ENCODE measurements at places on chromosomes 5 and 9.
A peak's percentile ranks its signal among the peaks of the same experiment; 100 is the strongest.

GRCh38 chr5:161283296-161283695 lies 263.2 kb downstream of the GABRB2 start:
- DNase-seq: no peak

DNA sequence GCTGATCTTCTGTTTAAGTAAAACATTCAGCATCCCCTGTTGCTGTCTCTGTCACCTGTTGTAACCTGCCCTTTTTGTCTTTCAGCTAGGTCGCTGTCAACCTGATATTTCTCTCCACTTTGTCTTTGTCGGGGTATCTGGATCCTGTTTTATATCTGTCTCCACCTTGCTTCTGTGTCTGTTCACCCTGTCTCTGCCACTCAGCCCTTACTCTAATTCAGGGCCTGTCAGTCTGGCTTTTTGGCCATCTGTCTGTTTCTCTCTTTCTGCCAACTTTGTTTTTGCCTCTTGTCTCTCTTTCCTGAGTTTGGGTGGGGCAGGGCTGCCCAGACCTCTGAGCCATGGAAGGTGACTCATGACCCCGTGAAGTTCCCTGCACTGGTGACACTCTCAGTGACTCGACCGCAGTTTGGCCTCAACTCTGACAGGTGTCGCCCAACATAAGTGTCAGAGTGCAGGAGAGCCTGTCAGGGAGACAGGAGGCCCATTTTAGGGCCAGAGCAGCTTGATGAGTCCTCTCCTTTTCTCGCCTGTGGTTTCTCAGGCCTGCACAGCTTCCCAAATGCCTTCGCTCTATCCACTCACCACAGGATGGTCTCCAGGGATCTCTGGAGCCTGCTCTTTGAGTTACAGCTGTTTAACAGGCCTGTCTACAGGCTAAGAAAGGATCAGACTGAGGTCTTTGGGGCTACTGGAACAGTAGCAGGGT lies 868 bp downstream of the ZBTB43 start:
- DNase-seq: peak; percentile 54

GRCh38 chr5:139760066-139761056 lies 35.2 kb upstream of the PSD2 start:
- peak; percentile 80 for DNase-seq

GRCh38 chr5:100516285-100516684 lies 18.9 kb upstream of the FAM174A start:
- no peak for DNase-seq

DNA sequence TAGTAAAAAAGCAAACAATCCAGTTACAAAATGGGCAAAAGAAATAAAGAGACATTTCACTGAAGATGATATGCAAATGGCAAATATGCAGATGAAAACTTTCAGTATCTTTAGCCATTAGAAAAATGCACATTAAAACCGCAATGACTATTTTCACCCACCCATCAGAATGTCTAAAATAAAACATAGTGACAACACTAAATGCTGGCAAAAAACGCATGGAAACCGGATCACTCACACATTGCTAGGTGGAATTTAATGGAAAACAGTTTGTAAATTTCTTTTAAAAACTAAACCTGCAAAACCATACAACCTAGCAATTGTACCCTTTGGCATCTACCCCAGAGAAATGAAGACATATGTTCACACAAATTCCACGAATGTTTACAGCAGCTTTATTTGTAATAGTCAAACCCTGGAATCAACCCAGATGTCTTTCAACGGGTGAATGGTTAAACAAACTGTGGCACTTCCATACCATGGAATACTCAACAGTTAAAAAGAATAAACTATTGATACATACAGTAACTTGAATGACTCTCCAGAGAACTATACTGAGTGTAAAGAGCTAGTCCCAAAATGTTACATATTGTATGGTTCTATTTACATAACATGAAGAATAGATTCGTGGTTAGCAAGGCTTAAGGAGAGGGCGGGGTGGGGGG lies 17.2 kb upstream of the PAM start:
- DNase-seq: no peak

DNA sequence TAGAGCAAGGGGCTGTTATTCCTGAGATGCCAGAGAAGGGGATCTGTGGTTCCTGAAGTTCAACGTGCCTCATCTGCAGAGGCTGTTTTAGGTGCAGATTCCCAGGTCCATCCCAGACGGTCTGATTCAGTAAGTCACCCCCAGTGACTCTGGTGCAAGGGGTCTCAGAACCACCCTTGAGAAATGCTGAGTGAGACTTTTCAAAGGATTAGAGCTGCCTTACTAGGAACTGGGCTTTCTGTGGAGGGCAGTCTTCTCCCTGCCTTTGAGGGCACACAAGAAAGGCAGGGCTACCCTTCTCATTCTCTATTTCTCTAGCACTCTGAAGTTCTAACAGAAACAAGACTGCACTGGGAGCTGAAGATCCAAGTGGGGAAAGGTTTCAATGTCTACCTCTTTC lies 66.5 kb downstream of the FAM114A2 start:
- no peak for DNase-seq

- DNase-seq: peak; percentile 74
Observed at GRCh38 chr9:130243015-130243881, 22.3 kb upstream of the HMCN2 start.

GRCh38 chr5:133839721-133840120 lies 128.7 kb downstream of the C5orf15 start:
- DNase-seq: no peak

DNA sequence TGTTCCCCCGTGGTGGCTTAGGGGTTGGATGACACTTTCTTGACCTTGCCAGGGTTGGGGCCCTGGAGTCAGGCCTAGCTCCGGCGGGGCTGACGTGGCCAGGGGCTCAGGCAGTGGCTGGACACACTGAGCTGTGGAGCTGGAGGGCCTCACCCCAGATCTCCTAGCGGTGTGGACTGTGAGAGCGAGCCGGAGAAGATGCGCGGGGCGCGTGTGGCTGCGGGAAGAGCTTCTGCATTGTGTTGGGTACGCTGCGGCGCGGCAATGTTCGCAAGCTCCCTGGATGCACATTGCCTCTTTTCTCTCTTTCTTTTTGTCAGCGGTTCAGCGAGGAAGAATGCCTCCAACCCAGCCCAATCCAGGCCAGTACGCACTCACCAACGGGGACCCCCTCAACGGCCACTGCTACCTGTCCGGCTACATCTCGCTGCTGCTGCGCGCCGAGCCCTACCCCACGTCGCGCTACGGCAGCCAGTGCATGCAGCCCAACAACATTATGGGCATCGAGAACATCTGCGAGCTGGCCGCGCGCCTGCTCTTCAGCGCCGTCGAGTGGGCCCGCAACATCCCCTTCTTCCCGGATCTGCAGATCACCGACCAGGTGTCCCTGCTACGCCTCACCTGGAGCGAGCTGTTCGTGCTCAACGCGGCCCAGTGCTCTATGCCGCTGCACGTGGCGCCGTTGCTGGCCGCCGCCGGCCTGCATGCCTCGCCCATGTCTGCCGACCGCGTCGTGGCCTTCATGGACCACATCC lies 4.8 kb downstream of the NR2F1 start:
- DNase-seq: peak; percentile 68

DNA sequence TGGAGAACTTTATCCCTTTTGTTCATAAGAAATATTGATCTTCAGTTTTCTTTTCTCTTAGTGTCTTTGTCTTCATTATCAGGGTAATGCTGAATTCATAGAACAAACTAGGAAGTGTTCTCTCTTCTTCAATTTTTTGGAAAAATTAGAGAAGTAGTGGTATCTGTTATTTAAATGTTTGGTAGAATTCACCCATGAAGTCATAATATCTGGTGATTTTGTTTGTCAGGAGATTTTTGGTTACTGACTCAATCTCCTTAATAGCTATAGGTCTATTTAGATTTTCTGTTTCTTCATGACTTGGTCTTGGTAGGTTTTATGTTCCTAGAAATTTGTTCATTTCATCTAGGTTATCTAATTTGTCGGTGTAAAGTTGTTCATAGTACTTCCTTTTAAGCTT lies 45.4 kb upstream of the STARD4 start:
- no peak for DNase-seq

- no peak for DNase-seq
Observed at GRCh38 chr9:133729617-133730281, 8.4 kb downstream of the SARDH start.

DNA sequence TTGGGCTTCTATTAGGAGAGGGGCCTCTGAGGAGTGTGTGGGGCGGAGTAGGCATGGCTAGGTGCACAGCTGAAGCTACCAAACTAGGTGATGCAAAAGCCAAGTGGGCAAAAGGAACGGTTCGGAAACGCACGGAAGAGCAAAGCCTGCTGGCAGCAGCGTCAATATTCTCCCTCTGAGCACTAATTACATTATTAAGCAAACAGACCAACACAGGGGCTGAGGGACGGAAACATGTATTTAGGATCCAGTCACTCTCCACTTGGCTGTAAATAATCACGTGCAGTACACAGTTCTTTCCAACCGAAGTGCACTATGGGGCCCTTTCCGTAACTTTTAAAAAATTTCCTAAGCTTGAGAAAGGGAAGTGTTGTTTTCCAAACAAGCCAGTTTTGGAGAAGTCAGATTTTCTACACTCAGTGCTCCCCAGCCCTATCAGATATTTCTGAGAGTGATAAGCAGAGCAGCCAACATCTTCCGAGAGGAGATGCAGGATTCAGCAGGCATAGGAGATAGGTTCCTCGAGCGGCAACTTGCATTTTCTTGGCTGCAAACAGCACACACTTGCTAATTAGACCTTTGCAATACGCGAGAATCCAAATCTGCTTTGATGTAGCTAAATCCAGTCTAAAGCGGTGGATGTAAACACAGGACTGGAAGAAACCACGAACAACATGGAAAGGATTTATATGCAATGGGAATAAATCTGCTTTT lies 217.2 kb upstream of the TBCA start:
- DNase-seq: no peak

DNA sequence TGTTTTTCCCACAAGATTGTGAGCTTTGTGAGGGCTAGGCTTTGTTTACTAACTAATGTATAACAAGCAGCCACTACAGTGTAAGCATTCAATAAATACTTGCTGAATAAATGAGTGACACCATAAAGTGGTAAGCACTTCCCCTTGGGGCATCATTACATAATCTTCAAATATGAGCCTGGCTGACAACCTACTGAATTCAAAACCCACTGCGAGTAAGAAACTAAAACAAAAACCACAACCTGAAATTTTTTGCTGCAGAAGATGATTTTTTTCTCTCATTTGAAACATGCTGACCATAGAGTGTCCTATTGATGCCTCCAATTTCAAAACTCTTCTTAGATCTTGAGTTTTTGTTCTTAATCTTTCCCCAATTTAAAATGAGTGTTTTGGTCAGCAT lies 331.3 kb upstream of the CCNG1 start:
- DNase-seq: no peak

- no peak for DNase-seq
Observed at GRCh38 chr9:98327249-98327561, 71.8 kb upstream of the TBC1D2 start.

DNA sequence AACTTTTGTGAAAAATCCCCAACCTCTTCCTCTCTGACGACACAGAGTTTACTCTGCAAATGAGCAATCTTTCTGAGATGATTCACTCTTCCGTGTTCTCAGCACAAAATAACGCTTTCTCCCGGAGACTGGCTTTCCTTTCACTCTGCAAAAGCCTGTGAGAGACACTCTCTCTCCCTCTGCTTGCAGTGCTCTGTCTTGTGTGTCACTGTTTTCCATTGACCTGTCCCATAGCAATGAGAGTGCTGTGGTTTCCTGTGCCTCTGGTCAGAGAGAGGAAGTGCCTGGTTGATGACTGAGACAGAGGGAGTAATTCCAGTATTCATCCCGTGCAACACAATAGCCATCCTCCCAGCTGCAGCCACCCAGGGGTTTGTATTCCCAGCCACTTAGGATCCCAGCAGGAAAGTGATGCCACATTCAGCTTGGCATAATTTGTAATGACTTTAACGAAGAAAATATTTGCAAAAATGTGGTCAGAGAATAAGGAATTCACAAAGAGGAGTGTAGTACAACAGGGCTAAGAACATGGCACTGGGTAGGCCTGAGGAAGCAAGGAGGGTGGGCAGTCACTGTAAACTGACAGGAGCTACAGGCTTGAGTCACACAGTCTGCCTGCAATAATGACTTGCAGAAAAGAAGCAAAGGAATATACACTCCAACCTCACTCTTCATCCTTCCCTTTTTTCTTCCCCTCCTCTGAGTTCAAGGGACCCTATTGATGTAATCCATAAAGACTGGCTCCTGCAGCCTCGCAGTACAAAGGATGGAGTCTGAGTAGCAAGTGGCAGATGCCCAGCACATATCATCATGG lies 463.5 kb upstream of the RGMB start:
- DNase-seq: peak; percentile 92

Data from astrocyte of the hippocampus (primary cell).